ENCODE measurements at places on chromosomes 1 and 21.
A peak's percentile ranks its signal among the peaks of the same experiment; 100 is the strongest.

DNA sequence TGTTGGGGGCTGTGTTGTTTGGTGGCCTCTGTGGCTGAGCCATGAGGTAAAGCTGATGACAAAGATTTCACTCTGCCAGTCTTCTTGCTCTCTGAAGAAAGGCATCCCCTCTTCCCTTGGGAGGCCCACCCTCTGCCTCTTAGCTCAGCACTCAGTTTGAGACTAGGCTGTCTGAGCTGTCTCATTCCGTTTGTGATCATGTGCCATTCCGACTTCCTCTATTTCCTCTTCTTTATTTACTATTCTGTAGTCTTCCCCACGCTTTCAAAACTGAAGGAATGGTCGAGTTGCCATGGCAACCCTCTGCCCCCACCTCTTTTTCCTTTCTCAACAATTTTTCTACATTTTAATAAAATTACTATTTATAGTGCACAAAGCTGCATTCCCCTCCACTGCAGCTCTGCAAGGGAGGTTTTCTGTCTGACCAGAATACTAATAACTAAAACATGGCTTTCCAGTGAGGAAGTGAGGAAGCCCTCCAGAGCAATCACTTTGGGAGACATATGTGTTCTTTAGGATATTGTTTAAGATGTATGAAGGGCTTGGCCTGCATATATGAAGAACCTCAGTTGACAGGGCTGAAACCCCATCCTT, 30.8 kb downstream of the KCNA3 start:
- DNase-seq = no peak

- DNase-seq = no peak
These were observed 14.0 kb downstream of the ETS2 start for GRCh38 chr21:38819719-38820159.

DNA sequence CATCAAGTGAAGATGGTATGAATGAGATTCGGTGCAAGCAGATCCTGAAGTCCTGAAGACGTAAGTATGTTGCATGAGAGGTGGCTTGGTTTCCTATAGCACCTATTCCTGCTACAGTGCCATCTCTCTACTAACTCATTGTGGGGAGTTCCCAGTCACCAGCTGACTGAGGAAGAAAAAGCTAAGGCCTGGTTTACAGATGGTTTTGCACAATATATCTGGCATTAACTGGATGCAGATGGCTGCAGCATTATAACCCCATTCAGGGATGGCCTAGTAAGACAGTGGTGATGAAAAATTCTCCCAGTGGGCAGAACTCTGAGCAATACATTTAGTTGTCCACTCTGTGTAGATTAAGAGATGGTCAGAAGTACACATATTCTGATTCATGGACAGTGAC, 36.7 kb downstream of the RTCA start:
- no peak for DNase-seq

DNA sequence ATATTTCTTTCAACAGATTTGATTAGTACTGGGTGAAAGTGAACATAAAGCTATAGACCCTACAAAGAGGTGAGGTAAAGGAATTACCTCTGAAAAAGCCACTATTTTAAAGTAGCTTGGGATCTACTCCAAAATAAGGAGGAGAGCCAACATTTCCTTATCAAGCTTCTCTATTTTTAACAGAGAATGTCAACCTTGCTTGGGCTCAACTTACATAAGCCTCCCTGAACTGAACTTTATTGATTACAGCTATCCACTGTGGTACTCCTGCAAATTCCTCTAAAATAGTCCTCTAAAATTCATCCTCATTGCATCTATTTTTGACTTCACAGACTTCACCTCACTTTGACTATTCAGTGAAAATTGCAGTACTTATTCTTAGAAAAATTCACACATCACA, 10.3 kb downstream of the ZNHIT6 start:
- DNase-seq = no peak

GRCh38 chr1:205954819-205955404, 11.7 kb upstream of the SLC26A9 start:
- no peak for DNase-seq

DNA sequence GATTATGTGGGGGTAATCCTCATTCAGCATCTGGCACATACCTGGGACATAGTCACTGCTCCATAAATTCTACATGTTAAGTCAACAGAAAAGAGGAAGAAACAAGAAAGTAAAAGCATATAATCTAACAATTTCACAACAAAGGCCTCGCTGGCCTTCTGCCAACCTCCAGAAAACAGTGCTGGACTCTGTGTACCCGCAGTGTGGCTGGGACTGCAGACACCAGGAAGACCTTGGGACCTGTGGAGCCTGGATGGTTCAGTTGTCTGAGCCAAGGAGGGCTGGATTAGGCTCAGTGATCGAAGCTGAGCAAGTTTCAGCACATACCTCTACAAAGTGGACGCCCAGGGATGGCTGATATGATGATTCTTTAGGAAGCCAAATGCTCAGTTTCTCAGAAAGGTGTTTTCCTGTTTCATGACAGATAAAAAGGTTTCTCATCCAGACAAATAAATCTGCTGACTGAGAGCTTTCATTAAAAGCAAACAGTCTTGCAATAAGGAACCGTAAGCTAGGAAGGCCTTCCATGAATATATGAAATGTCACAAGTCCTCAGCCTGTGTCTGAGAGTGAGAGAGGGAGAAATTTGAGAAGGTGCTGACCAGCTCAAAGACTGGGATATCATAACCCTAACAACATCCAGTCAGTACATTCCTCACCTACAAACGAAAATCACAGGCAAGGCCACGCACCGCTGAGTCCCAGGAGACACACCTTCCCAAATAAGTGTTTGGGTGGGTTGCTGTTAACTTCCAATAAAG, 48.4 kb downstream of the CAPZB start:
- peak; percentile 4 for DNase-seq

DNA sequence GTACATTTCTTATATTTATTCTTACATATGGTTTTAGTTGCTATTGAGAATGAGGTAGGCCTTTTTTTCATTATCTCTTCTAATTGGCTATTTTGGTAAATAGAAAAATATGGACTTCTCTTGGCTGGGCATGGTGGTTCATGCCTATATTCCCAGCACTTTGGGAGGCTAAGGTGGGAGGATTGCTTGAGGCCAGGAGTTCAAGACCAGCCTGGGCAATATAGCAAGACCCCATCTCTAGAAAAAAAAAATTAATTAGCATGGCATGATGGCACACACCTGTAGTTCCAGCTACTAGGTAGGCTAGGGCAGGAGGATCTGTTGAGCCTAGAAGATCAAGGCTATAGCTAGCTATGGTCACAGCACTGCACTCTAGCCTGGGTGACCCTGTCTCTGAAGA, 3.2 kb downstream of the ZNF684 start:
- no peak for DNase-seq

DNA sequence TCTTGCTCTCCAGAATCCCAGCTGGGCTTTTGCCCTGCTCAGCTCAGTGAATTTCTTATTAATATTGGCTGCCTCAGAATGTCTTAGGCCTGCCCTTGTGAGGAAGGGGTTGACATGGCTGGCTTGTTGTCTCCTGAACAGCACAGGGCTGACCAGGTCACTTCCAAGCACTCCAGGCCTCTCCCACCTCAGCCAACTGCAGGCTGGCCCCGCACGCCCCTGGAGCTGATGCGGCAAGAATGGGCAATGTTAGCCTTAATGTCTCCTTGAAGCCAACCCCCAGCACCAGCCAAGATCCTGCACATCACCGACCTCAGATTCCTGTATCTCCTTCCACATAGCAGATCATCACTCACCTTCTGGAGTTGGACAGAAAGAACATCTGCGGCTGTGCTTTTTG, 598.6 kb downstream of the AJAP1 start:
- no peak for DNase-seq

GRCh38 chr1:244841273-244841927, 5.9 kb downstream of the COX20 start:
- no peak for DNase-seq

GRCh38 chr21:33266050-33266788, at the start of gene IL10RB:
Gene IL10RB (plus strand): TSS chr21:33266367. CDS start chr21:33266466, 99 bp downstream.
- no peak for DNase-seq

DNA sequence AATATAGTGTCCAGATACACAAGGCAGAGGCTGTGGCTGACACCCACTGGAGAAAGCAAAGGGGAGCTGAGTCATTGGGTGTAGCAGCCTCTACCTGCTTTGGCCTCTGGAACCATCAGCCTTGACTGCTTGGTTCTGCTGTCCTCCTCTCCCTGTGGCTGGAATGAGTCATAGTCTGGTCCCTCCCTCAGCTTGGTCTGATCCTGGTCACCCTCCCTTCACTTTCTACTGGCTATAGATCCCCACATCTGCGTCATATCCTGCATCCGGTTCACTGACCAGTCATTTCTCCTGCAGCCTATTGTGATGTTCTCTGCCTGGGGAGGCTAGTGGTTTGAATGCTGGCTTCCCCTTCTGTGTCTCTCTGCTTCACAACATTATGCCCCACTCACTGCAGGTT, 372.8 kb upstream of the DAB1 start:
- DNase-seq = no peak

- no peak for DNase-seq
These were observed 96.3 kb upstream of the SLC44A3 start for GRCh38 chr1:94723894-94724293.

DNA sequence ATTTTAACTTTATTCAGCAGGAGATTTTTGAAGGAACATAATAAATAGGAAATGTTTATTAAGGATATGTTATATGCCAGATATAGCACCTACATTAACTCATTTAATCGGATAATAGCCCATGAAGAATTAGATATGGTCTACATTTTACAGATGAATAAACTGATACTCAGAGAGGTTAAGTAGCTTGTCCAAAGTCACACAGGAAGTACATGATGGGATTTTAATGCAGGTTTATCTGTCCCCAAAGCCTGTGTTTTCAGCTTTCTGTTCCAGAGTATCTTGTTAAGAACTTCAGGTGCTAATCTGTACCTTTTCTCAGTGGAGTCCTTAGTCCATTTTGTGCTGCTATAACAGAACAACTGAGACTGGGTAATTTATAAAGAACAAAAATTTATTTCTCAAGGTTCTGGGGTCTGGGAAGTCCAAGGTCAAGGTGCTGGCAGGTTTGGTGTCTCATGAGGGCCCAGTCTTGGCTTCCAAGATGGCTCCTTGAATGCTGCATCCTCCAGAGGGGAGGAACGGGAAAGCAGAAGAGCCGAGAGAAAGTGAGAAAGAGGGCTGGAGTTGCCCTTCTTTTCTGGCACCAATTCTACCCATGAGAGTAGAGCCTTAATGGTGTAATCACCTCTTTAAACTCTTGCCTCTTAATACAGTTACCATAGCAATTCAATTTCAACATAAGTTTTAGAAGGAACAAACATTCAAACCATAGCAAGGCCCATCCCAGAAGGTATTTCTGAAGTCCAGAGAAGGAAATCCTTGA, 17.3 kb downstream of the C1orf21 start:
- no peak for DNase-seq

GRCh38 chr21:46221664-46222435, 6.7 kb downstream of the LSS start:
- DNase-seq = no peak

DNA sequence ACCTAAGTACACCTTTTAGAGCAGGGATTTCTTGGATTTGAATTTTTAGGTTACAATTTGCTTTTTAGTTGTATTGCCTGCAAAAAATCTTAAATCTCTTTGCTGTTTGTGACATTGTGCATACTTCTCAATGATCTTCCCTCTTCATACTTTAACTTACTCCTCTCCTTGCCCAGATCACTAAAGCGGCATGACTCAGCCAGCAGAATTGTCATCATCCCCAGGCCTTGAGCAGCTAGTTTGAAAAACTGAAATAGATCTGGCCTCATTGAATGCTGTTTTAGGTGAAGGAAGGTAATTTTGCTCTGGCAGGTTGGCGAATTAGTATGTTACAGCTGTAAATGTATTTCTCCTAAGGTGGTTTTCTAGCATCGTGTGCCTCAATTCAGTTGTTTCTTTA, 145.9 kb downstream of the RYR2 start:
- no peak for DNase-seq

GRCh38 chr1:225914391-225914790, 9.7 kb downstream of the PYCR2 start:
- DNase-seq = no peak

DNA sequence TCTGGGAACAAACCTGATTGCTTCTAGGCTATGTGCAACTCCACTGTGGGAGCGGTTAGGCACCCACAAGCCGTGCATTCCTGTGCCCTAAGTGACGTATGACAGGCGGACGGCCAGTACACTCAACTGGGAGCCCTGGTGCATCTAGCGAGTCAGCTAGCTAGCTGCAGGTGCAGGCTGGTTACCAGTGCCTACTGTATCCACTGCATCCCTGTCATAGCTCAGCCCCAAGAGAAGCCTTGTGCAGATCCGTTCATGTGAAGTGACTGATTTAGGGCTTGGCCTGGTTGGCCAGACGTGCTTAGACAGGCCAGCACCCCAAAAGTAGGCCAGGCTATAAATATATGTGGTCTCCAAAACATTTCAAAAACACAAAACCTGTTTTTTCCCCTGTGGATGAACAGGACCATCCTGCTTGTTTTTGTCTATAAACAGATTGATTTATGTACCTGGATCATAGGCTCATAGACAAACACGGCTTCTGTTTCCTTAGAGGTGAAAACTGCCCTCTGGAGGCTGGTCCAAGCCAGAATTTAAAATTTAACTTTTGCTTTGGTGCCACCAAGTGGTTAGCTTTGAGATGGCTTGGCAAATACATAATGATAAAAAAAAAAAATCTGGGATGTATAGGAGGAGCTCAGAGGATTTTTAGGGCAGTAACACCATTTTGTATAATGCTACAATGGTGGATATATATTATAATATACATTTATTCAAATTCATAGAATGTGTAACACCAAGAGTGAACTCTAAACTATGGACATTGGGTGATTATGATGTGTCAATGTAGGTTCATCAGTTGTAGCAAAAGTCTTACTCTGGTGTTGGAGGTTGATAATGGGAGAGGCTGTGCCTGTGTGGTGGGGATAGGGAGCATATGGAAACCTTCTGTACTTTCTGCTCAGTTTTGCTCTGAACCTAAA, 68.5 kb downstream of the GIPC2 start:
- DNase-seq = peak; percentile 38
